ENCODE measurements at places on chromosomes 3 and 15. TPM values are rescaled to one million over a fixed set of nuclear protein-coding genes. Genes with fewer than 3 reads are reported as not detected.

ZNF80 gene
- total RNA-seq, result 0.27 TPM

CCRL2 gene
- 1.0 TPM for total RNA-seq

CPLX3 gene
- 0.11 TPM for total RNA-seq

EEFSEC gene
- 19.6 TPM for total RNA-seq

TMEM40 gene
- total RNA-seq, result not detected

SRGAP3 gene
- total RNA-seq, result 1.5 TPM

- no peak for DNase-seq
Observed at GRCh38 chr3:183006396-183007002, 26.2 kb upstream of the DCUN1D1 start.

DNA sequence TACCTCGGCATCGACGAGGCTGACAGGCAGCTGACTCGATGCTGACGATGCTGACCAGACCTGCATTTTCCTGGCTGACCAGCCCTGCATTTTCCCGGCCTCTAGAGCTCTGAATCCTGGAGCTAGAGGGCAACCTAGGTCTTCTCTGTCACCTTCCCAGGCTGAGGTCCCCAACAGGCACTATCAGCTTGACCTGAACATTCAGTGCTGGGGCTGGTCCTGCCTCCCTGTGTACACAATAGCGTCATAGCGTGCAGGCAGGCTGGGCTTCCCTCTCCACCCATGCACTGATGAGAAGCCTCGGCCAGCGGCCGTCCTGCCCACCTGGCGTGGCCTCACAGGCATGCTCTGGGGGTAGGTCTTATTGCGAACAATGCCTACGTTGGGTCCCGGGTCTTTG is 62.3 kb upstream of the SNRPA1 start:
- DNase-seq, result no peak

GRCh38 chr3:117253636-117254035 is 544.1 kb downstream of the TUSC7 start:
- no peak for DNase-seq

DNA sequence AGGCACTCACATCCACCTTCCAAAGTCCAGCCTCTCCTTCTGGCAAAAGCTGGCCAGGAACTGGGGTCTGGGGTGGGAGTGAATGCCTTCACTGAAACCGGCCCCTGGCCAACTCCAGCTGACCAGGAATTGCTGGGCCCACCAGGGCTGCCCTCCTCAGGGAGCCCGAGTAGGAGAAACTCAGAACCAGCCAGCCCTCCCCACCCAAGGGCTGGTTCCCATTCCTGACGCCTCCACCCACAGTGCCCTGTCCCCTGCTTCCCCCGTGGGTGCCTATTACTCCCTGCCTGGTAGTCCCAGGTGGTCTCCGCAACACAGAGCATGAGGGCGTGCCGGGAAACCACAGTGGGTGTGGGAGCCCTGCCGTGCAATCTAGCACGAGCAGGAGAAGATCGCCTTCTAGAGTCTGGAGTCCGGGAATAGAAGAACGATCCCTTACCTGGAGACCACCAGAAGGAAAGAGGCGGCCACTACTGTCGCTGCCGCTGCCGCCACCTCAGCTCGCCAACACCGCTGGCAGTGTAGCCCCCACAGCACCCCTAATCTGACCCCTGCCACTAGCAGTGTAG is 178.8 kb downstream of the POTEB3 start:
- no peak for DNase-seq

- no peak for DNase-seq
Observed at GRCh38 chr3:27626596-27627118, 95.5 kb downstream of the EOMES start.

GRCh38 chr3:133573629-133574194 is at the start of gene CDV3:
Gene CDV3, plus strand, starts transcription at chr3:133573686. Its CDS starts 359 bp downstream, at chr3:133574045.
- DNase-seq, result no peak

- peak; percentile 80 for DNase-seq
Observed at GRCh38 chr15:52019394-52020220, 588 bp downstream of the MAPK6 start.

- peak; percentile 6 for DNase-seq
Observed at GRCh38 chr3:22887664-22888291, 315.3 kb upstream of the UBE2E2 start.

DNA sequence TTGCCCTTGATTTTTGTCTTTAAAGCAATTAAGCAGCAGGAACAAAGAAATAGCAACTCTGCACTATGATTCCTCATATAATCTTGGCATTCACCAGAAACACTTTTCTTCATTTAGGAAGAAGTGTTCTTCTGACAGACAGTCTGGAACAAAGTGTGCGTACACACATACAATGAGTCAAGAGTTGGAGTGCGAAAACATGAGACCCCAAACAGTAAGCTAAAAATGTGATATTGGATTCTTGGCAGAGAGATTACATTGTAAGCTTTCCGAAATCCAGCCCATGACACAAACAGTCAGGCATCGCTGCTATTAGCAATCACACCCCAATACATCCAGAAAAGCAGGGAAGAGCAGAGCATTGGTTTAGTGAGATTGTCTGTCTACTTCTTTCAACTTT is 306.7 kb upstream of the TBC1D5 start:
- no peak for DNase-seq

GRCh38 chr3:40079847-40080240 is 229.7 kb upstream of the EIF1B start:
- no peak for DNase-seq

- no peak for DNase-seq
Observed at GRCh38 chr3:172343979-172344378, 104.3 kb downstream of the GHSR start.

DNA sequence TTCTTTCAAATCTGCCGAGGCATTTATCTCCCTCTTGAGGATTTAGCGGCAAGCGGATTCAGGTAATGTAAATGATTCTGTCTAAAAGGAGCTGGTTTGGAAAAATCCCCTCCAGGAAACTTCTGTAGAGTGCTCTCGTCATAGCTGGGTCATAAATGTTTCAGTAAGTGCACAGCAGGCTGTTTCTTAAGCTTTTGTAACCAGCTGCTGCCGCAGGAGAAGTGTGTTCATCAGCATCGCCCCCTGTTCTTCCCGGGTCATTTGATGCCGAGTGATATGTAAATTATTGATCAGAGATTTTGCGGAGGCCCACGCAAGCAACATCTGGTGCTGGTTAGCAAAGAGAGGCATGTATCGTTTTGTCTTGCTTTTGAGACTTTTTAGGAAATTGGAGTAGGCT is 53.1 kb downstream of the DNASE1L3 start:
- DNase-seq, result no peak

DNA sequence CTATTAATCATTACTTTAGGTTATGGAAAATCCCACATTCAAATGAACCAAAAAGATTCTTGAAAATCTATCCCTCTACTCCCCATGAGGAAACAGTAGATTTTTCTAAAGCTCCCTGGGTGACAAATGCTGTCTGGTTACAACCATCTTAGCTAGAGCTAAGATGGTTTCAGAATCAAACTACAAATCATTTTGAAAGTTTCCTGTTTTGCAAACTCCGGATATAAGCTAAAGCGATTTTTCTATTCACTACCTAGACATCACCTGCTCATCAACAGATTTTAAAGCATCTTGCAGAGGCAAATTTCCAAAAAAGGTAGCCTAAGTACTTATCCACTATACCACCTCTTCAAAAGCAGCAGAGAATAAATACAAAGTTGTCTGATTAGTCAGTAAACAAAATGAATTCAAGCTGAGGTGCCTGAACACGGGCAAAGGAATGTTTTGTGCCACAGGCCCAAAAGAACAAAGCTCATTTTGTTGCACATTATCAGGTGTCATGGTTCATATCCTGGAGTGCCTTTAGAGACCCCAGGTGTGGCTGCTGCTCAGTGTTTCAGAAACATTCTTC is 204.9 kb downstream of the TNIK start:
- no peak for DNase-seq

All from activated CD4-positive, alpha-beta T cell treated with anti-CD3 and anti-CD28 coated beads for 36 hours (primary cell).